ENCODE measurements at places on chromosomes 1 and 21.

DNA sequence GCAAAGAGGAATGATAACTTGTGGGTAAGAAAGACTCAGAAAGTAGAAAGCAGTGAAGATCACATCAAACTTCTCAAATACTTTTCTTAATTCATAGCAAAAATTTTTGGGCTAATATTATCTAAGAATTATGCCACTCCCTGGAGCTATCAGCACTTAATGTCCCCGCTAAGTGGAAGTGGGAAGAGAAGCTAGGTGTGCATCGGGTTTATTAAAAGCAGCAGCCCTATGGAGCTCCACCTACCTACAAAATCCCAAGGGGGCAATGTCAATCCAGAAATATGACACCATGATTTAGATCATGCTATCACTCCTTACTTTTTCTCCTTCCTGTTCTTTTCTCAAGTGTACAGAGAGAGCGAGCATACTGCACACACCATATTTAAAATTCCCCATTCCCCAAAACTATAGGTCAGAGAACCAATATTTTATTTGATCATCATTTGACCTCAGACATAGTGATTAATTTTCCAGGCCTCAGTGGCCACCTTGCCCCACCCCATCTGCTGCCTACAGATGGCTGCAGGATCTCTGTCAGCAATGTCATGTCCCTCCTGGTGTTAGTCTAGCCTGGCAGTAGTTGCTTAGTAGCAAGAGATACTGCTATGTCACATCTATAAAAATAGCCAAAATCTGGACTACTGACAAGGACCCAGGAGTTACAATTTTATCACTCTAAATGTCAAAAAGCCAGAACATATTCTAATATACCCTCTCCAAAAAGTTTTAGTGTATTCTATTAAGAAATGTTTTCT, 66.6 kb downstream of the MAP3K21 start:
- no peak for DNase-seq

- no peak for DNase-seq
Observed at GRCh38 chr1:20405893-20406604, 80.0 kb downstream of the CAMK2N1 start.

- DNase-seq = no peak
Observed at GRCh38 chr1:222105393-222105737, 363.5 kb upstream of the DUSP10 start.

- DNase-seq = no peak
Observed at GRCh38 chr1:56355422-56355821, 223.9 kb downstream of the PLPP3 start.

GRCh38 chr1:50369830-50370229, 53.4 kb downstream of the DMRTA2 start:
- DNase-seq = peak; percentile 31

DNA sequence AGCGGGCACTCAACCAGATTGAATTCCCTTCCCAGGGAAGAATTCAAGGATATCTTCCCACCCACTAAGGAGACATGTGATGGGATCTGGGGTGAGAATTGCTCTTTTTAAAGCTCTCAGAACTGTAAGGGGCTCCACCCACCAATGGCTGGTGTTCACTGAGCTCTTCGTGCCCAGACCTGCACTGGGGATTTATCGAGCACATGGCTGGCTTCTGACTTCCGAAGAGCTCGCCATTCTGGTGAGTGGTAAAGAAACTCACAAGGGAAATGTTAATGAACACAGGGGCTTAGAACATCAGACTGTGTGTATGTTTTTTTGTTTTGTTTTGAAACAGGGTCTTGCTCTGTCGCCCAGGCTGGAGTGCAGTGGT, 9.8 kb downstream of the PADI3 start:
- DNase-seq = no peak

GRCh38 chr1:11645670-11646265, 8.5 kb downstream of the FBXO2 start:
- DNase-seq = peak; percentile 82

DNA sequence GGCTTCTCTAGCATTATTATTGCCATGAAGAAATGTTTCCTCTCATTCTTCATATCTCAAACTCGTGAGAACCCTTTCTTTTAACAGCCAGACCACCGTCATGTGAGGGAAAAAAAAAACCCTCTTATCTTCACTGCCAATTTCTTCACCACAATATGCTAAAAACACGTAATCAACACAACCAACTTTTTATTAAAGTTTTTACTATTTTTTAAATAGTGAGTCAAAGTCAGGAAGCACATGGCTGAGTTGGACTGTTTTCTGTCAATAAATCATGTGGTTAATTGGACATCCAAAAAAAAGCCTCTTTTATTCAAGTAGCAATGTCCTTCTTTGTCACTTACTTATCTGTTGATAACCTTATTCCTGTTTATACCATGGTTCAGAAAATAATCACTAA, 55.9 kb upstream of the SAMD13 start:
- no peak for DNase-seq

GRCh38 chr21:40587736-40588346, 259.1 kb downstream of the DSCAM start:
- no peak for DNase-seq

GRCh38 chr1:46486432-46487015, 3.1 kb upstream of the DMBX1 start:
- no peak for DNase-seq

DNA sequence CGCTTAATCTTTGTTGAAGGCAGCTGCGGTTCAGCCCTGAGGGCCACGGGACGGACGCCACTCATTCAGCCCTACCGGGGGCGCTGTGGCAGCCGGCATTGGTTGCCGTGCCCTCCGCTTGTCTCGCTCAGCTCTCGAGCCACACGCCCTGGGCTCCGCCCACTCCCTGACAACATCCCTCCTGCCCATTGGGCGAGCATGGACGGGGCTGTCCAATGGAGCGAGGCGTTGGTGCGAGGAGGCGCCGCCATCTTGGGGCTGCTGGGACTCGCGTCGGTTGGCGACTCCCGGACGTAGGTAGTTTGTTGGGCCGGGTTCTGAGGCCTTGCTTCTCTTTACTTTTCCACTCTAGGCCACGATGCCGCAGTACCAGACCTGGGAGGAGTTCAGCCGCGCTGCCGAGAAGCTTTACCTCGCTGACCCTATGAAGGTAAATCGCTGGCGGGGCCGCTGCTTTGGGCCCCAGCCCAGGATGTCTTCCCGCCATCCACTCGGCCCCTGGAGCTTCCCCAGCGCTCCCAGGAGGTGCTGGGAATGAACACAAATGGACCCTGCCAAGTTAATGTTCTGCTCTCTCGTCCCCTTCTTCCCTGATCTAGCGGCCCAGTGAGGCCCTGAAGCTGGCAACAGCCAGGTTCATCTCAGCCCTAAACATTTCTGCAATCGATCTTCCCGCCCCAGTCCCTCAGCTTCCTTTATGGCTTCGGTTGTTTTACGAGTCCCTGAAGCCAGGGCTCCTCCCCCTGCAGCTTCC, at the start of gene SRP9:
TSS of gene SRP9 (plus strand) at position 244 of the 754 bp plus-strand sequence. CDS start at position 359, 115 bp downstream.
- DNase-seq = peak; percentile 99

- DNase-seq = no peak
Observed at GRCh38 chr1:83509301-83509781, 489.6 kb downstream of the TTLL7 start.

DNA sequence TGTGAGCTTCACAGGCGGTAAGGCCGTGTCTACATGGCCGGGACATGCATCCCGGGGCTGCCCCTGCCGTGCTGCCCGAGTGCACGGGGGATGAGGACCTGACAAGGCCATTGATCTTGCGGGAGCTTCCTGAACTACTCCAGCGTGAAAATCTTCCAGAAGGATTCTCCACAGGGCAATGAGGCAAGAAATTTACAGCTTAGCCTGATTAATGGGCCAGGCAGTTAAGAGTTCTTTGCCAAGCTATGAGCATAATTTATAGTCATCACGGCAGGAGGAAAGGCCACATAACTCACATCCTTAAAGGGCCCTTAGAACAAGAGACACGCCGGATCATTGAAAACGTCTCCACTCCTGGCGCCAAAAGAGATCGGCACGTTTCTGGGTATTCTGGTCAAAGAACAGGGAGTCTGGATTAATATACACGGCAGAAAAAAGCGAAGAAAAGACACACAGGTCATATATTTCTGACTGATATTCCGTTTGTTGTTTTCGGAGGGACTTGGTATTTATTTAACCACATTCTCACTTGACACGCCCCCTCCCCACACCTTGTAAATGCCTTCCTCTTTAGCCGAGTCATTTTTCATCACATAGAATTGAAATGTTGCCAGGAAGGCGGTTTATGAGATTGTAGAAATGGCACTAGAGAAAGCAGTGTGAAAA, 180.5 kb downstream of the DYRK1A start:
- DNase-seq = peak; percentile 41

DNA sequence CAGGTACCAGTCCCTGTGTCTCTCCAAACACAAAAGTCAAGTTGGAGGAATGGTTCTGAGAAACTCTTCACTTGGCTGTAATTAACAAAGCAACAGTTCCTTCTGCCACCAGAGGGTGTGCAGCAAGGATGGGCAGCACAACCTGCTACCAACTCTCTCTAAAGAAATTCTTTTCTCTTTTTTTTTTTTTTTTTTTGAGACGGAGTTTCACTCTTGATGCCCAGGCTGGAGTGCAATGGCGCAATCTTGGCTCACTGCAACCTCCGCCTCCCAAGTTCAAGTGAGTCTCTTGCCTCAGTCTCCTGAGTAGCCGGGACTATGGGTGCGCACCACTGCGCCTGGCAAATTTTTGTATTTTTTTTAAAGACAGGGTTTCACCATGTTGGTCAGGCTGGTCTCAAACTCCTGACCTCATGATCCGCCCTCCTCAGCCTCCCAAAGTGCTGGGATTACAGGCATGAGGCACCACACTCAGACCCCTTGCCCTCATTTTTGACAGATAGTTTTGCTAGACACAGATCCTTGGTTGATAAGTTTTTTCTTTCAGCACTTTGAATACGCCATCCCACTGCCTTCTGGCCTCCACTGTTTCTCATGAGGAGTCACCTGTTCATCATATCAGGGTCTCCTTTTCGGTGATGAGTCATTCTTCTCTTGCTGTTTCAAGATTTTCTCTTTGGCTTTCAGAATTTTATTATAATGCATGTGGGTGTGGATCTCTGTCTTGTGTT, 12.1 kb upstream of the DEGS1 start:
- no peak for DNase-seq

- no peak for DNase-seq
Observed at GRCh38 chr21:43191521-43191920, 22.7 kb downstream of the CRYAA start.

DNA sequence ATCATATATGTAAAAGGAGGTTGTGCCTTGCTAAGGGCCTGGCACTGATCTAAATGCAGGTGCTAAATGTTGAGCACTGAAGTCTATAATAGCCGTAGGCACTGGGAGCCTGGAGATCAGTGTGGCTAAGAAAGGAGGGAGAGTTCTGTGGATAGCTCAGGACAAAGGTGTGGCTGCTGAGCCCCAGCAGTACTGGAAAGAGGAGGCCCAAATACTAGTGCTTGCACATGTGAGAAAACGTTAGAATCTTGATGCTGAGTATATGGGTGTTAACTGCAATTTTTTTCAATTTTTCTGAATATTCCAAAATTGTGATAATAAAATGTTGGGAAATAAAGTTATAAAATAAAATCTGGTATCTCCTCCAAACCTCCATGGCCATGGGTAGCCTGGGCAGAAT, 62.5 kb upstream of the PTGFRN start:
- no peak for DNase-seq

- DNase-seq = no peak
Observed at GRCh38 chr1:83064589-83065242, 934.2 kb downstream of the TTLL7 start.

DNA sequence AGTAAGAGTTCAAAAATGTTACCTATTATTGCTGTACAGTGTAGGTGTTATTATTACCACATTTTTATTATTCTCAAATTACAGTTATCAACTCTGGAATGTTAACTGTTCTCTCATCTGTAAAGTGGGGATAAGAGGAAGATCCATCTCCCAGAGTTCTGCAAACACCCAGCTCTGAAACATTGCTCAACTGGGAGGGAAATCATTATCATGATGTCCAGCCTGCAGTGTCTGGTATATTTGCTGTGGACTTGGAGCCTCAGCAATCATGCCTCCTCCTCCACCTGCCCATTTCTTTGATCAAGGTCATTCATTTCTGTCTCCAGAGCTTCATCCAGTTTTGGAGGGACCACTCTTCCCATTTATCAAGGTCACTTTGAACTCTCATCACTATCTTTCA, 39.4 kb downstream of the C8A start:
- DNase-seq = no peak

DNA sequence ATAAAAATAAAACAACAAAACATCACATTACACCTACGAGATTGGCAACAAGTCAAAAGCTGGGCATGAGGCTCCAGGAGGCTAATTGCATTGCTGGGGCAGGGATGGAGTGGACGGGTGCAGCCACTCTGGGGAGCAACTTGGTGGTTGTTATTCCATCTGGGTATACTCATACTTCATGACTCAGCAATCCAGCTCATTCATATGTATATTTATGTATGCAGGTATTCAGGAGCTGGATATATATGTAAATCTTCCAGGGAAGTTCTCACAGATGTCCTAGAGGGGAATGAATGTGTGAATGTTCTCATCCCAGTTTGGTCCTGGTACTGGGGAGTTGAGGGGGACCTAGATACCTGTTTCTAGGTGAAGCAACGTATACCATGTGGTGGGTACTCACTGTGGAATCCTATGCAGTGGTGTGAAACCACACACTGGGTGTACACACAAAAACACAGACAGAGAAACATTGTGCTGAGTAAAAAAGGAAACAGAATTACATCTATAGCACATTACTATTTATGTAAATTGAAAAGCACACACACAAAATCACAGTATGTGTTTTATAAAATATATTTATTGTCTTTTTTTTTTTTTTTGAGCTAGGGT, 79.7 kb upstream of the RAB4A start:
- DNase-seq = no peak

DNA sequence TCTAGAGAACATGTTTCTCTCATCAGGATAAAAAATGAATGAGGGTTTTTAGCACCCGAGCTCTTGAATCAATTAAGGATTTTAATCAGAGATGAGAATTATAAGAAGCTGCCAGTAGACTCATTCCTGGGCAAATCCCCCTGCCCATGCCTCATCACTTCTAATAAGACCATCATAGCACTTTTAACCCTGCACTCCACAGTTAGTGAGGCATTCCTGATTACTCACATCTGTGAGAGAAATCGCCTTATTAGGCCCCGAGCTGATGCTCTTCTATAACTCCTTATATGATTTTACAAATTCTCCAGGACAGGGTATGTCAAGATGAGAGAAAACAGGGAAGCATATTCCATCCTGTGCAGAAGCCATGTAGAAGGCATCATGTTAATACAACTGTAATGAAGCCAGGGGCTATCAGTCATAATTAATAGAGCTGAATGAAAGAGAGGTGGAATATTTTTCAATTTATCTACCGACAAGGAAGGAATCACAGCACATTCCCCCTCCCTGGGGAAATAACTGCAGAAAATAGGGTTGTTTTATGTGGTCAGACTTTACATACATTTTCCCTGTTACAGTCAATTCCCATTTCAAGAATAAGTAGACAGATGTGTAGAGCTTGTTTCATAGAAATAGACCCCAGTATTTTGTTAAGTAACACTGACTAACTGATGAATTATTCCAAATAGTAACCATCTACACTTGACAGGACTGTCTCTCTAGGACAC, 272.7 kb downstream of the HHIPL2 start:
- no peak for DNase-seq

- DNase-seq = peak; percentile 25
Observed at GRCh38 chr1:72557446-72558049, 275.2 kb upstream of the NEGR1 start.
